Bronchus fibroblast of lung (primary cell): ENCODE measurements at places on chromosomes 5 and 9. TPM values are rescaled to one million over a fixed set of nuclear protein-coding genes. Genes with fewer than 3 reads are reported as not detected.

Gene C5orf58
- not detected in 2 replicates for total RNA-seq

Gene PITX1
- total RNA-seq = 2.9 and 3.1 TPM in 2 replicates

Gene MYORG
- total RNA-seq = 1.2 and 1.3 TPM in 2 replicates

Gene SMIM33
- total RNA-seq = not detected in 2 replicates

Gene NUTM2G
- not detected in 2 replicates for total RNA-seq

Gene GABRB2
- not detected in 2 replicates for total RNA-seq

Gene PRRC1
- total RNA-seq = 37.7 and 45.0 TPM in 2 replicates

Gene RANBP17
- total RNA-seq = 4.0 and 4.7 TPM in 2 replicates

Gene SLC34A3
- not detected in 2 replicates for total RNA-seq

Gene C5
- 2.8 and 3.5 TPM in 2 replicates for total RNA-seq

Gene DDX31
- total RNA-seq = 8.0 and 8.2 TPM in 2 replicates

Gene SLC36A3
- total RNA-seq = not detected in 2 replicates

Gene FOXD4L4
- not detected in 2 replicates for total RNA-seq

Gene OR2V1
- total RNA-seq = not detected in 2 replicates

Gene CER1
- total RNA-seq = not detected in 2 replicates

Gene MARCHF11
- total RNA-seq = not detected in 2 replicates

Gene MAP1B
- total RNA-seq = 130 and 167 TPM in 2 replicates

Gene EPB41L4A
- total RNA-seq = under 0.01 and 0.17 TPM in 2 replicates

Gene CARTPT
- total RNA-seq = not detected in 2 replicates

Gene LCN6
- not detected in 2 replicates for total RNA-seq

Gene HMCN2
- total RNA-seq = not detected in 2 replicates

Gene GFI1B
- total RNA-seq = under 0.01 TPM in 1 of 2 replicates, not detected in the other

Gene HMHB1
- not detected in 2 replicates for total RNA-seq

Gene IL17B
- not detected in 2 replicates for total RNA-seq

Gene NIPAL4
- total RNA-seq = 0.50 TPM in 1 of 2 replicates, not detected in the other

Gene PCDHGB4
- 4.0 and 4.4 TPM in 2 replicates for total RNA-seq

Gene FBP1
- total RNA-seq = not detected in 2 replicates

Gene BHMT
- total RNA-seq = not detected in 2 replicates

Gene PDZD2
- total RNA-seq = 0.50 and 1.3 TPM in 2 replicates

Gene GNAQ
- total RNA-seq = 13.8 and 16.2 TPM in 2 replicates

Gene MYOZ3
- 1.0 and 1.8 TPM in 2 replicates for total RNA-seq

Gene STKLD1
- total RNA-seq = not detected in 2 replicates

Gene FAM114A2
- 17.4 and 21.4 TPM in 2 replicates for total RNA-seq

Gene ECSCR
- 1.0 and 1.2 TPM in 2 replicates for total RNA-seq

Gene CCDC180
- total RNA-seq = 0.30 and 0.34 TPM in 2 replicates

Gene CMYA5
- total RNA-seq = 0.30 and 0.34 TPM in 2 replicates
